Mesothelial cell of epicardium (in vitro differentiated cells): ENCODE measurements at places on chromosomes 11 and 22. TPM values are rescaled to one million over a fixed set of nuclear protein-coding genes. Genes with fewer than 3 reads are reported as not detected.

GRCh38 chr11:59766542-59767224, 11.5 kb downstream of the STX3 start:
- H3K4me1 ChIP-seq: peaks cover 4% of the 10 kb centered on the region
- H3K27me3 ChIP-seq: no peaks in the 10 kb centered on the region
- no peak for DNase-seq
- no peaks in the 10 kb centered on the region for H3K36me3 ChIP-seq
- H3K27ac ChIP-seq: no peak overlapping the region

The CD3D gene
- total RNA-seq: not detected in 3 replicates

DNA sequence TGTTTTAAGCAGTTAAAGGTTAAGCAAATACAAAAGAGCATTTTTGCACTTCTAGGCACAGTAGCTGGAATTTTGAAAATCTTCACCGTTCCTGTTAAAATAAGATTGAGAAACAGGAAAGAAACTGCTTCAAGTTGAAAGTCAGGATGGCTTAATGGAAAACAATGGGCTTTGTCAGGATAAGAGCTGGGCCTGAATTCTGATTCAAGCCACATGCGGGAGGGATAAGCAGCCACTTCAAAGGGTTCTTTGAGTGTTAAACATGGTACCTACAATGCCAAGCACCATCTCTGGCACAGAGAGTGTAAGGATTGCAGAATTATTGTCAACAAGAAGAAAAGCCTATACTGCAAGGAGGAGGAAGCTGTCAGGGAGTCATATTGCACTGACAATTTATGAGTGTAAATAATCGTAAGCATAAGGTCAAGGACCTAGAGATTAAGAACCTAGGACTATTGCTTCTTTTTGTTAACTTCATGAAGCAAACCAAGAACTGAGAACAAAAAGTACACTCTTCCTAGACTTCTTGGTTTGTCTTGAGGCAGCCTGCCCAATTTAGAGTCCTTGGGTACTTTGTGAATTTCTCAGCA, 32.5 kb downstream of the MPPED2 start:
- peaks cover 52% of the 10 kb centered on the region for H3K4me1 ChIP-seq
- no peaks in the 10 kb centered on the region for H3K27me3 ChIP-seq
- no peak overlapping the region for H3K4me3 ChIP-seq
- H3K27ac ChIP-seq: peak overlapping the region; percentile 68
- peaks cover 25% of the 10 kb centered on the region for H3K36me3 ChIP-seq

The TESMIN gene
- 15.9 to 19.2 TPM (median 16.0 TPM) in 3 replicates for total RNA-seq

- H3K4me1 ChIP-seq: no peaks in the 10 kb centered on the region
- no peak for DNase-seq
- H3K27me3 ChIP-seq: no peaks in the 10 kb centered on the region
Observed at GRCh38 chr11:57913715-57914704, 109.7 kb upstream of the OR9Q1 start.

GRCh38 chr22:24453853-24454252, 26.5 kb downstream of the ADORA2A start:
- peaks cover 19% of the 10 kb centered on the region for H3K4me1 ChIP-seq
- no peak overlapping the region for H3K4me3 ChIP-seq
- H3K27me3 ChIP-seq: no peaks in the 10 kb centered on the region

The MSANTD4 gene
- 22.9 to 24.8 TPM (median 24.4 TPM) in 3 replicates for total RNA-seq

GRCh38 chr11:35980686-35981390, 37.0 kb downstream of the LDLRAD3 start:
- H3K4me1 ChIP-seq: peaks cover 1% of the 10 kb centered on the region
- peaks cover 22% of the 10 kb centered on the region for H3K36me3 ChIP-seq
- no peak for DNase-seq
- H3K4me3 ChIP-seq: no peak overlapping the region
- H3K27ac ChIP-seq: no peak overlapping the region
- no peaks in the 10 kb centered on the region for H3K27me3 ChIP-seq

DNA sequence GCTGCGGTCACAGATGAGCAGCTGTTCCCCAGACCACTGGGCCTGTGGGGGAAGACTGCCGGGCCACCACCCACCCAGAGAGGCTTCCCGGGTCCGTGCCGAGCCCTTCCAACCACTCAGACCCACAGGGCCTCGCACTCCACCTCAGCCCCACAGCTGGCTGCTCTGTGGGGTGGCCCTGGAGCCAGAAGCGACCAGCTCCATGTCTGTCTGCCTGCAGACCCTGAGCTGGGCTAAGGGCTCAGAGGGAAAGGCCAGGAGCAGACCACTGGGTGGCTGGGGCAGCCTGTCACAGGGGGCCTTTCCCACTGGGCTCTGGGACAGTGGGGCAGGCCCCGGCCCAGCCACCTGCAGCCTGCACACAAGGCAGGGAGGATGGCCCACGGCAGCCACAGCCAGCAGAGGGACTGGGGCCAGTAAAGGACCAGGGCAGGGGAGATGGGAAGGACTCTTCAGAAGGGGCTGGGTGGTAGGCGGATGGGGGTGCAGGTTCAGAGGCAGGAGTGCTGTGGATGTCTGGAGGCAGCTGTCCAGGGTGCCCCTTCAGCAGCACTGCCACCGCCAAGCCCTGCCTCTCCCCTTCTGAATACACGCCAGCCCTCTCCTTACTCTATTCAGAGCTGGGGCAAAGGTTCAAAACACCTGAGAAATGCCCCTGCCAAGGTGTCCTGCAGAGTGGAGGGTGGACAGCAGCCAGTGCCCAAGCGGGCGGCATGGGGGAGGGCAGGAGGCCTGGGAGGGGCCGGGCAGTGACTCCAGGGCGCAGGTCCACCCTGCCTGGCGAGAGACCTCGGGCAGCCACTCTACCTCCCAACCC, 32.2 kb downstream of the GNB1L start:
- no peak for DNase-seq
- no peak overlapping the region for H3K4me3 ChIP-seq
- H3K36me3 ChIP-seq: peaks cover 4% of the 10 kb centered on the region
- peaks cover 26% of the 10 kb centered on the region for H3K4me1 ChIP-seq

The C1QTNF5 gene
- 24.1 to 25.0 TPM (median 24.4 TPM) in 3 replicates for total RNA-seq

The OR8D4 gene
- 0.07 to 0.20 TPM (median 0.11 TPM) in 3 replicates for total RNA-seq

GRCh38 chr11:35210876-35211546, 72.0 kb downstream of the CD44 start:
- H3K27ac ChIP-seq: no peak overlapping the region
- no peaks in the 10 kb centered on the region for H3K4me1 ChIP-seq
- peaks cover 8% of the 10 kb centered on the region for H3K27me3 ChIP-seq
- no peak for DNase-seq

- H3K27me3 ChIP-seq: no peaks in the 10 kb centered on the region
- no peak overlapping the region for H3K4me3 ChIP-seq
- H3K36me3 ChIP-seq: peaks cover 49% of the 10 kb centered on the region
- no peak for DNase-seq
- no peaks in the 10 kb centered on the region for H3K4me1 ChIP-seq
- no peak overlapping the region for H3K27ac ChIP-seq
Observed at GRCh38 chr11:62627713-62628112, 5.9 kb upstream of the B3GAT3 start.

DNA sequence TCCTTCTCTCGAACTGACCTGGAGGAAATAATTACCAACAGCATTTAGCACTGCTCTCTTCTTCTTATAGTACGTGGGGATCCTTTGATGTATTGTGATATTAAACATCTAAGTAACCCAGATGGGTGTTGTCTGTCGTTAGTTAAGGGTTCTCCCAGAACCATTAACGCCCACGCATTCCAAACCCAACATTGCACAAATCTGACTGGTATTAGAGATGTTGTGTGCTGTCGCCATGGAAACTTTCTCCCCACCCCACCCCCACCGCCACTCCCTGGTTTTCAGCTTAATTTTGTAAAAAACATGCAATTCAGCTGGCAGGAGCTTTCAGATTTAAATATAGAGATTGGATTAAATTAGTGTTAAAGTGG, 1495.2 kb downstream of the TBC1D22A start:
- H3K36me3 ChIP-seq: no peaks in the 10 kb centered on the region
- H3K27ac ChIP-seq: no peak overlapping the region
- H3K4me1 ChIP-seq: peaks cover 8% of the 10 kb centered on the region
- H3K4me3 ChIP-seq: no peak overlapping the region
- peaks cover 36% of the 10 kb centered on the region for H3K27me3 ChIP-seq

The TPBGL gene
- total RNA-seq: 0.07 to 0.11 TPM (median 0.11 TPM) in 3 replicates

The DEUP1 gene
- total RNA-seq: 0.66 to 1.2 TPM (median 1.2 TPM) in 3 replicates

DNA sequence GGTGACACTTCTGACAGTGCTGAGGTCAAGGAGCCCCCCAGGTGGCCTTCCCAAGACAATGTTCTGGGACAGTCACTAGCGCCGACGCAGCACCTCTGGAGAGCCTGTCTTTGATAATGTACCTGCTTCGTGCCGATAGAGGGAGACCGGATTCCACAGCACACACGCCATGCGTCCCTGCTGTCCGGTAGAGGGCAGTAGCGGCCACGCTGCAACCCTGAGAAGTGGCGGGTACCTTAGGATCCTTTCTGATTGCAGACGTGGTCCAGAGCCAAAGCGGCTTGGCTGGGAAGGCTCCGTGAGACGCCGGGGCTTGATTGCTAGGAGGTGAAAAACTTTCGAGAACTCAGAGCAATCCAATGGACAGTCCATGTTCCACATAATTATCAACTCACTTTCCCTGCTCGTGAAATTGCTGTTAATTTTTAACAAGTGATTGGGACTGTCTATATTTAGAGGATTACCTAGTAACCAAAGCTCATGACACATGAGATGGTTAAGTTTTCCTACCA, 11.4 kb upstream of the BARX2 start:
- peaks cover 39% of the 10 kb centered on the region for H3K4me1 ChIP-seq
- DNase-seq: peak; percentile 75
- H3K27me3 ChIP-seq: peaks cover 20% of the 10 kb centered on the region
- no peak overlapping the region for H3K27ac ChIP-seq
- H3K4me3 ChIP-seq: no peak overlapping the region
- peaks cover 8% of the 10 kb centered on the region for H3K36me3 ChIP-seq

The PANX3 gene
- total RNA-seq: not detected in 3 replicates

DNA sequence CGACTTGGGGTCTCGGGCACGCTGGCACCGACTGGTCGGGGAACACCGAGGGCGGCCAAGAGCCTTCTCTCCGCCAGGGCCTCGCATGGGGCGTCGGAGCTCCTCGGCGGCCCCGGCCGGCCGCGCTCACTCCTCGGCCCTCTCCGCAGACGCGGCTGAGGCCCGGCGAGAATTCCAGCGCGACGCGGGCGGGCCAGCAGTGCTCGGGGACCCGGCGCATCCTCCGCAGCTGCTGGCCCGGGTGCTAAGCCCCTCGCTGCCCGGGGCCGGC, 5.6 kb downstream of the TBX1 start:
- DNase-seq: no peak
- H3K27me3 ChIP-seq: peaks cover 89% of the 10 kb centered on the region
- H3K4me3 ChIP-seq: no peak overlapping the region
- H3K4me1 ChIP-seq: peaks cover 9% of the 10 kb centered on the region

DNA sequence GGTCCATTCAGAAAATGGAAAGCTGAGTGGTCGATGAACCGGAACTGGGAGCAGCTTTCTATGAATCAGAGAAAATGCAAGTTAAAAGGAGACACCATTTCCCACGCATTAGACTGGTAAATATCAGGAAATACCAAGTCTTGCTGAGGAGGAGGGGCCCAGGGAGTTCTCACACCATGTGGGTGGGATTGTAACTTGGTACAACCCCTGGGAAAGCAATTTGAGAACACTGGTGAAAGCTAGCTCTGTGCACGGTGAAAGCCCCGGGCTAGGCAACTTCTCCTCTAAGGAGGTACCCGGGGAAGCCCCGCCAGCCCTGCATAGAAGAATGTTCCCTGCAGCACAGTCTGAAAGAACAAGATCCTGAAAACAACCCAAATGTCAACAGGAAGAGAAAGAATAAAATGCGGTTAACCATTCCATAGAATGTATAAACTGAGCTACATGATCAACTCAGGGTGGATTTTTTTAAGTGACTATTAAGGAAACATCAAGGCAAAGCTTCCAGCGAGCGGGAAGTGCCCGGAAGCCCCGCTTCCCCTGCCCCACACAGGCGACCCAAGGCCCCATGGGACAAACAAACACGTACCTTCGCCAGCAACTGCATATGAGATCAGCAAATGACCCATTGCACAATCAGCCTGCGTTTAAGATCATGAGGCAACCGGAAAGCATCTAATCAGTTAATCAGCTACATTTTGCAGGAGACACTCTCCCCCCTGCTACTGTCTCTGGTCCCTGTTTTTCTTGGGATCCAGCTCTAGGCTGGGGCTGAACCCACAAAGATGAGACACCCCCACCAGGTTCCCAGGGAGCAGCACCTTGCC, 11.3 kb downstream of the SHANK2 start:
- peak overlapping the region; percentile 5 for H3K4me3 ChIP-seq
- peaks cover 26% of the 10 kb centered on the region for H3K4me1 ChIP-seq
- DNase-seq: no peak
- H3K36me3 ChIP-seq: no peaks in the 10 kb centered on the region
- peak overlapping the region; percentile 44 for H3K27ac ChIP-seq

The DBX1 gene
- total RNA-seq: not detected in 3 replicates

DNA sequence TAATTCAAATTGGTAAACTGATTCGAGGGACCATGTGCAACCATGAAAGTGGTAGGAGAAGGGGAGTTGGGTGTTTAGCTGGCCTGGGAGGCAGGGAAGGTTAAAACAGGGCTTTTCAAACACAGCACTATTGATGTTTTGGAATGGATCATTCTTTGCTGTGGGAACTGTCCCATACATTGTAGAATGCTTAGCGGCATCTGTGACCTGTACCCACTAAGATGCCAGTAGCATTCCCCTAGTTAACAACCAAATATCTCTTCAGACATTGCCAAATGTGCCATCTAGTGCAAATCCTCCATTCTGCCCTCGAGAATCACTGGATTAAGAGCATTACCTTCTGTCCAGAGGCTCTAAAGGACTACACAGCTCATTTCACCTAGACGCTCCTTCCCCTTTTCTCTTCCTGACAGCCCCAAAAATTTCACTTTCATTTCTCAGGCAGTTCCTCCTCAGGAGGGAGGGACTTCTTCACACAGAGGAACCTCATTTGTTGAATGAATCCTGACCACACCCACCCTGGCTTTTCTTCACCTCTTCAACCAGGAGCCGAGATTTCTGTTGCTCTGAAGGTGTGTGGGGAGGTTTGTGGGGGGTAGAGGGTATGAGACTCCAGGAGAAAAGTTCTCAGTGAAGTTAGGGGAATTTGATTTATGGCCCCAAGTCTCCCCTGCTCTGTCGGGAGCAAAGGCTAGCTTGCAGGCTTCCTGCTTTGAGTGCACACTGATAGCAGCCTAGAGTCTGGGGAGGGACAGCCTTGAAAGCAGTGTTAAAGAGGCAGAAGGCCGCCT, at the start of gene TRIM34:
Gene TRIM34 (plus strand): TSS at position 513 of the 791 bp plus-strand sequence. CDS start 7,331 bp downstream, outside the sequence.
- no peak for DNase-seq
- peak within 1 kb of the TSS; percentile 79 for H3K27ac ChIP-seq
- H3K27me3 ChIP-seq: no peaks in the 10 kb centered on the region
- peaks cover 4% of the 10 kb centered on the region for H3K36me3 ChIP-seq
- peaks cover 36% of the 10 kb centered on the region for H3K4me1 ChIP-seq

DNA sequence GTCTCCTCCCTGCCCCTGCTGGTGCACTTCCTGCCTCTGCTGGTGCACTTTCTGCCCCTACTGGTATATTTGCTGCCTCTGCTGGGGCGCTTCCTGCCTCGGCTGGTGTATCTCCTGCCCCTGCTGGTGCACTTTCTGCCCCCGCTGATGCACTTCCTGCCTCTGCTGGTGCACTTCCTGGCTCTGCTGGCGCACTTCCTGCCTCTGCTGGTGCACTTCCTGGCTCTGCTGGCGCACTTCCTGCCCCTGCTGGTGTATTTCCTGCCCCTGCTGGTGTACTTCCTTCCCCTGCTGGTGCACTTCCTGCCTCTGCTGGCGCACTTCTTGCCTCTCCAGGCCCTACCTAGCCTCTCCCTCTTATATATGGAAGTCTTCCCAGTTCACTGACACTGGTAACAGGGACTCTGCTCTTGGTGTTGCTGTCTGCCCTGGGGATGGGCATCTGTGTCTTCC, 10.1 kb downstream of the MTFP1 start:
- H3K27ac ChIP-seq: no peak overlapping the region
- H3K27me3 ChIP-seq: no peaks in the 10 kb centered on the region
- H3K4me3 ChIP-seq: no peak overlapping the region
- H3K36me3 ChIP-seq: no peaks in the 10 kb centered on the region
- DNase-seq: no peak

The KRTAP5-8 gene
- 0.18 to 0.73 TPM (median 0.25 TPM) in 3 replicates for total RNA-seq

- peaks cover 2% of the 10 kb centered on the region for H3K4me1 ChIP-seq
- no peaks in the 10 kb centered on the region for H3K36me3 ChIP-seq
Observed at GRCh38 chr11:43933608-43934551, 8.6 kb upstream of the C11orf96 start.
